Esophagus squamous epithelium (tissue), 5 donors: ENCODE measurements at places on chromosomes 1 and 21.

GRCh38 chr1:170993717-170994116 is 58.4 kb downstream of the MROH9 start:
- no peak for DNase-seq

DNA sequence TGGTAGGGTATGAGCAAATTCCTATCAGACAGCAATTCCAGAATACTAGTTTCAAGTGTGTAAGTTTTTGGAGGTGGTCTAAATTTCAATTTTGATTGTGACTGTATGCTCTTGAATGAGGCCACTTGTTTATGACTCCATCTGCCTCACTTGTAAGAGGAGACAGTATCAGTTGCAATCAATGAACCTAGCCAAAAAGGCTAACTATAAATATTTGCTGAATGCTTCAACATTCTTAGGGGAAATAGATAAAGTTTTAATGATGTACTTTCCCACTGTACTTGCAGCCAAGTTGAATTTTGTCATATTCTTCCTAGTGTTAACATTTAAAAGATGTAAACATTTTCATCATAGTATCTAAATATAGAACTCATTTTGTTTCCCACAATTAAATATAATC is 32.1 kb upstream of the RWDD3 start:
- no peak for DNase-seq

GRCh38 chr1:11740258-11741192 is 4.6 kb downstream of the AGTRAP start:
- no peak for DNase-seq

- no peak for DNase-seq
Measured at GRCh38 chr1:236759252-236759859, 35.7 kb upstream of the MTR start.

DNA sequence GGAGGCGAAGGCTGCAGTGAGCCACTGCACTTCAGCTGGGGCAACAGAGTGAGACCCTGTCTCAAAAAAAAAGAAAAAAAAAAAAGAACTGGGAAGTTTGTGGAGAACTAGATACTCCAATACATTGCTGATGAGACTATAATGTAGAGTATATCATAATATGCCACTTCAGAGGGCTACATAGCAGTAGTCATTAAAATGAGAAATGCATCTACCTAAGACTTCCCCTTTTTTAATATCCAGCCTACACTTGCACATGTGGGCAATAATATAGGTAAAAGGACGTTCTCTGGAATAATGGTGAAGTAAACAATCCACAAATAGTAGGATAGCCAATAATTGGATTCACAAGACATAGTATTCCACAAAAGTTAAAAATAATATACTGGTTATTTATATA is 311.0 kb downstream of the HLX start:
- no peak for DNase-seq

DNA sequence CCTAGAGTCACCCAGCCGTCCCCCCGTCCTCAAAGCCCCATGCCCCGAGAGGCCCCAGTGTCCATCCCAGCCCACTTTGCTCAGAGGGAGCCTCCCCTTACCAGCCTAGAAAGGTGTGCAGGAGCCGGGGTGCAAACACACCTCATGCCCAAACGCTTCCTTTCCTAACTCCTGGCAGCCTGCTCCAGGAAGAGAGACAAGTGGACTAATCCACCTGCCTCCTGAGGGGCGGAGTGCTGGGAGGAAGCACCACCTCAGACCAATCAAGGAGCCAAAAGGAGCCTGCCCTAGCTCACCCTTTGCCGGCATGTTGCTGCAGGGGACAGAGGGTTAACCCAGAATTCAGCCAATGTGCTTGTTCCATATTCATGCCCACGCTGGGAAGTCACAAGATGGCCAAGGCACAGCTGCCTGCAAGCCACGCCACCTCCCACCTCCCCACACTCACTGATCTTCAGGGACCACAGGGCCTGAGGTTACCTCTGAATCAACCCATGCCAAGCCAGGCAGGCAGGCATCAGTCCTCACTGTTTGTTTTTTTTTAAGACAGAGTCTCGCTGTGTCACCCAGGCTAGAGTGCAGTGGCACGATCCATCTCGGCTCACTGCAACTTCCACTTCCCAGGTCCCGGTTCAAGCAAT is 27.8 kb downstream of the PLEKHA6 start:
- DNase-seq: no peak

GRCh38 chr1:244957525-244957924 is 93.2 kb upstream of the HNRNPU start:
- DNase-seq: no peak

DNA sequence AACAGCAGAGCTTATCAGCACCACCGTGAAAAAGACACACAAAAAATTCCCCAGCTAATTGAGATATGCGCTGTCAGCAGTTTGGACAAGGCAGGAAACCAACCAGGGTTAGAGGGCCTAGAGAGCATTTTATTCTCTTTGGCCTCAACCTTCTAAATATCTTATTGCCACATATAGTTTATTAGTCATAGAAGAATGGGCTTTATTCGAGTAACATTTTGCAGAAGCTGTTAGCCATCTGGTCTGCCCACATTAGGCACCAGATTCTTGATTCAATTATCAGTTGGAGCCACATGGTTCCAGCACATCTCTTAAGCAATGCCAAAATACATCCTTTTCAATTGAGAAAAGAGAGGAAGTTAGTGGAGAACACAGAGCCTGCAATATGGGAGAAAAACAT is 109.9 kb upstream of the CXADR start:
- DNase-seq: no peak

GRCh38 chr1:222613627-222614026 is 4.3 kb upstream of the MIA3 start:
- no peak for DNase-seq

DNA sequence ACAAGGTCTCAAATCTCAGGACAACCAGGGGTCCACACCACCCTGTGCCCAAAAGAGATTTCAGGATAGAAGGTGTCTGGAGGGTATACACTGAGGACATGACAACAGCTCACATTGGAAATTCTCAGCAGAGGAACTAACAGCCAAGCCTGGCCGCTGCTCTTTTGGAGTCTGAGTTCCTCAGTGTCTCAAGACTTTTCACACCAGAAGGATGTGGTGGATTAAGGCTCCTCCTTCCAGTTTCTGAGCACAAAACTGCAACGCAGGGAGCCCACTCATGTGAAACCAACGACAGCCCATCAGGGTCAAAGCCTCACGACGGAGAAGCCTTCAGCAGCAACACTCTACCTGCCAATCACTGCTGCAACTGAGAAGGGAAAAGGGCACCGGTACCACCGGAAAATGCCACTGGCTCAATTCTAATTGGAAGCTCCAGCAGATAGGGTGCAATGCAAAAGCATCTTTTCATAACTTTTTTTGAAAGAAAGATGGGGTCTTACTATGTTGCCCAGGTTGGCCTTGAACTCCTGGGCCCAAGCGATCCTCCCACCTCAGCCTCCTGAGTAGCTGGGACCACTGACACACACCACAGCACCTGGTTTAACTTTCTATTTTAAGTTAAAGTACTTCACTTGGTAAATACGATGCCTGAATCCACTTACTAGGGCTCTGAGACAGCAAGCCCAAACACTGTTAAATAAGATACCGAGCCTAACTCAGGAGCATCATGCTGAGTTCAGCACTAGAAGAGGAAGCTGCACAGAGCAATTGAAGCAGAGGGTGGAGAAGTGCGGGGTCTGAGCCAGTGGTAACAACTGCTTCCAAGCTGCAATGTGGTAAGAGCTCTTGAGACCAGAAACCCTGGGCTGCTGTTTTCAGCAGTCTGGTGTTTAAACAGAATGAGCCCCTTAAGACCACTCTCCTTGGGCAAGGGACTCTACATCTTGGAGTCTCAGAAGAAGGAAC is 7.8 kb downstream of the CAPZB start:
- DNase-seq: no peak

GRCh38 chr1:66250075-66250474 is 283.9 kb upstream of the SGIP1 start:
- no peak for DNase-seq

GRCh38 chr1:11682287-11682771 is 1.4 kb upstream of the MAD2L2 start:
- DNase-seq: no peak

DNA sequence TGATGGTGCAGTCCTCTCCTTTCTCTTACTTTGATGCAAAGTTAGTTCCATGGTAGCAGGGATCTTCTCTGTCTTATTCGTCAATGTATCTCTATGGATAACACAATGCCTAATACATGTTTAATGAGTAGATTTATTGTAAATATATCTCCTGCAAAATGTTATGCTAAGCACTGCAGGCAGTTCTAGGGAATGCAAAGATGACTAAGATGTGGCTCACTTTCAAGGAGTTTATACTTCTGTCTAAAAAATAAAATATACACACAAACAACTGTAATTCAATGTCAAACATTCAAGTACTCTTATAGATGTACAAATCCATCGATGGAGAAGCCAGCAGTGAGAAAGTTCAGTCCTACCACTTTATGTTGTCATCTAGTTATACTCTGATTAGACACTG is 194.3 kb downstream of the KCTD3 start:
- no peak for DNase-seq

- no peak for DNase-seq
Measured at GRCh38 chr1:219812491-219813203, 115.7 kb downstream of the SLC30A10 start.

GRCh38 chr1:30083800-30084464 is 639.5 kb downstream of the MATN1 start:
- no peak for DNase-seq

- DNase-seq: no peak
Measured at GRCh38 chr1:9395018-9395417, 102.3 kb downstream of the SPSB1 start.

- DNase-seq: no peak
Measured at GRCh38 chr1:53405737-53406136, 53.5 kb upstream of the DMRTB1 start.

DNA sequence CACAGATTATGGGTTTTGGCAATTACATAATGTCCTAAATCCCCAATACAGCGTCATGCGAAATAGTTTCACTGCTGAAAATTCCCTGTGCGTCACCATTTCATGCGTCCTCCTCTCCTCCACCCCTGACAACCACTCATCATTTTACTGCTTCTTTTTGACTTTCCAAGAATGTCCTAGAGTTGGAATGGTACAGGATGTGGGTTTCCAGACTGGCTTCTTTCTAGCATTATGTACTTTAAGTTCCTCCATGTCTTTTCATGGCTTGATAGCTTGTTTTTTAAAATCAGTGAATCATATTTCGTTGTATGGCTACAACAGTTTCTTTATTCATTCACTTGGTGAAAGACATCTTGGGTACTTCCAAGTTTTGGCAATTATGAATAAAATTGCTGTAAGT is 7.4 kb downstream of the NBPF3 start:
- DNase-seq: no peak

DNA sequence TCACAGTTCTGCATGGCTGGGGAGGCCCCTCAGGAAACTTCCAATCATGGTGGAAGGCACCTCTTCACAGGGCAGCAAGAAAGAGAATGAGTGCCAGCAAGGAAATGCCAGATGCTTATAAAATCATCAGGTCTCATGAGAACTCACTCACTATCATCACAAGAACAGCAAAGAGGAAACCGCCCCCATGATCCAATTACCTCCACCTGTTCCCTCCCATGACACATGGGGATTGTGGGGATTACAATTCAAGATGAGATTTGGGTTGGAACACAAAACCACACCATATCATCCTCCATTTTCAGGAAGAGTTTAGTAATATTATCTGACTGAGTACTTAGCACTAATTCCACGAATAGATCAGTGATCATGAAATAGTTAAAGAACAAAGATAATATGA is 244.2 kb downstream of the LMO4 start:
- no peak for DNase-seq

DNA sequence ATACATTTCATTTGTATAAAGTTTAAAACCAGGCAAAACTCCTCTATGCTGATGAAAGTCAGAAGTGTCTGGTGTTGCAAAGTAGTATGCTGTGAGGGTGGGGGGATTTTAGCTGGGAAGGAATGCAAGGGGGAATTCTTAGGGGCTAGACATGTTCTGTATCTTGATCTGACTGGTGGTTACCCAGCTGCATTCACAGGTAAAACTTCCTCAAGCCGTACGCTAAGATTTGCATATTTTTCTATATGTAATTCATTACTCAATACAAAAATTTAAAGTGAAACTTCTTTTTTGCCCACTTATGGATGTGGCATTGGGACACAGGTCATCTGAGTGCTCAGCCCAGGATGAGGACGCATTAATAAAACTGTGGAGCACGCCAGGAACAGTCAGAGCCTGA is 323.3 kb downstream of the PAPPA2 start:
- no peak for DNase-seq

DNA sequence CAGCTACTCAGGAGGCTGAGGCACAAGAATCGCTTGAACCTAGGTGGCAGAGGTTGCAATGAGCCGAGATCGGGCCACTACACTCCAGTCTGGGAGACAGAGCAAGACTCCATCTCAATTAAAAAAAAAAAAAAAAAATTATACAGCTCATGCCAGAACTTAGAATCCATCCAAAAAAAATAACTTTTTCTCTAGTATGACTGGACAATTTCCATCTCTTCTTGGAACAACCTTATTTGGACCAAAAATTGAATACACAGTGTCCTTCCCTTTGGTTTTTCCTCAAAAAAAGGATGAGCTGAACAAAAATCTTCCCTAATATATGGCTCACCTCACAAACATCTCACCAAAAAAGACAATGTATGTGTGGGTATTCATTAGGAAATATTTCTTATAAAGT is 73.7 kb downstream of the TOR3A start:
- DNase-seq: no peak

GRCh38 chr1:222136869-222137268 is 395.0 kb upstream of the DUSP10 start:
- DNase-seq: no peak

- DNase-seq: no peak
Measured at GRCh38 chr21:37165586-37165985, 92.5 kb downstream of the TTC3 start.

GRCh38 chr1:218994615-218995014 is 179.1 kb upstream of the LYPLAL1 start:
- no peak for DNase-seq

GRCh38 chr1:14782741-14783591 is 184.5 kb downstream of the KAZN start:
- no peak for DNase-seq

- DNase-seq: no peak
Measured at GRCh38 chr1:211775170-211775569, 55.4 kb downstream of the LPGAT1 start.

- DNase-seq: no peak
Measured at GRCh38 chr21:22020221-22020620, 1022.0 kb downstream of the NCAM2 start.

GRCh38 chr1:3899754-3900149 is 320 bp downstream of the C1orf174 start:
- DNase-seq: no peak

GRCh38 chr21:29121759-29122158 is 8.7 kb upstream of the MAP3K7CL start:
- DNase-seq: no peak

- DNase-seq: no peak
Measured at GRCh38 chr1:66197785-66198184, 336.2 kb upstream of the SGIP1 start.

GRCh38 chr1:235566084-235566483 is 61.8 kb upstream of the B3GALNT2 start:
- DNase-seq: no peak

GRCh38 chr1:11670747-11671146 is 6.7 kb downstream of the FBXO6 start:
- no peak for DNase-seq

GRCh38 chr21:23811805-23812204 is 1795.5 kb downstream of the MRPL39 start:
- no peak for DNase-seq
